T follicular helper cell (primary cell): ENCODE measurements at places on chromosomes 1 and 21.

GRCh38 chr1:23424293-23425192 is at the start of gene TCEA3:
TCEA3 (minus strand) TSS chr1:23424748; CDS start chr1:23424633, 115 bp downstream.
- peak; percentile 10 for DNase-seq

GRCh38 chr1:23273450-23274133 is 56.3 kb upstream of the HTR1D start:
- no peak for DNase-seq

- no peak for DNase-seq
Measured at GRCh38 chr21:44293551-44294231, 6.2 kb upstream of the PFKL start.

- DNase-seq = no peak
Measured at GRCh38 chr1:202553560-202554038, 156.7 kb downstream of the SYT2 start.

DNA sequence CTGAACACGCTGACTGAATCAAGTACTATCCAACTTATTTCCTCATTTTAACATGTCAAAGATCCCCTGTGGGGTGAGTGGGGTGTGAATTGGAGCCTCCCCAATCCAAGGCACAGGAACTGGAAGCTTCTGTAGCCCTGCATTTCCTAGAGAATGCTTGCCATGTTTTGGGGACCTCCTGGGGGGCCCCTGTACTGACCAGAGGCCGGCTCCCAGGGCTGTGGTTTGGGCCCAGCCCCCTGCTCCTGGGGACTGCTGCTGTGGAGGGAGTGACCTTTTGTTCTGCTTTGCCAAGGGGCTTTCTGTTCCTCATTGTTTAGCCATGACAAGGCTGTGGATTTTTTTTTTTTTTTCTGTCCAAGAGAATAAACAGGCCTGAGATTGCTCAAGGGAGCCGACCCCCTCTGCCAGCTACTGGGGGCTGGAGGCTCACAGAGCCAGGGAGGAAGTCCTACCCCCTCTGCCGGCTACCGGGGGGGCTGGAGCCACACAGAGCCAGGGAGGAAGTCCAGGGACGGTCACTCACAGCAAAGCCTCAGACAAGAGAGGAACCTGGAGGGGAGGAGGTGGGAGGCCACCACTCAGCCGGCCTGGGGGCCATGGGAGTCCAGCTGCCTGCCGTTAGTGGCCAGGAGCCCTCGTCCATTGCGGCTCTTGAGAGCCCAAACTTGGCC is 17.4 kb downstream of the TNFRSF1B start:
- no peak for DNase-seq

GRCh38 chr1:56139836-56140235 is 439.5 kb downstream of the PLPP3 start:
- DNase-seq = no peak

- DNase-seq = no peak
Measured at GRCh38 chr1:116252785-116253184, 120.3 kb upstream of the ATP1A1 start.

GRCh38 chr1:113928941-113929749 is at the start of gene HIPK1:
HIPK1 (plus strand) TSS chr1:113929324.
- peak; percentile 89 for DNase-seq

GRCh38 chr1:18580047-18580446 is 50.6 kb upstream of the PAX7 start:
- no peak for DNase-seq

DNA sequence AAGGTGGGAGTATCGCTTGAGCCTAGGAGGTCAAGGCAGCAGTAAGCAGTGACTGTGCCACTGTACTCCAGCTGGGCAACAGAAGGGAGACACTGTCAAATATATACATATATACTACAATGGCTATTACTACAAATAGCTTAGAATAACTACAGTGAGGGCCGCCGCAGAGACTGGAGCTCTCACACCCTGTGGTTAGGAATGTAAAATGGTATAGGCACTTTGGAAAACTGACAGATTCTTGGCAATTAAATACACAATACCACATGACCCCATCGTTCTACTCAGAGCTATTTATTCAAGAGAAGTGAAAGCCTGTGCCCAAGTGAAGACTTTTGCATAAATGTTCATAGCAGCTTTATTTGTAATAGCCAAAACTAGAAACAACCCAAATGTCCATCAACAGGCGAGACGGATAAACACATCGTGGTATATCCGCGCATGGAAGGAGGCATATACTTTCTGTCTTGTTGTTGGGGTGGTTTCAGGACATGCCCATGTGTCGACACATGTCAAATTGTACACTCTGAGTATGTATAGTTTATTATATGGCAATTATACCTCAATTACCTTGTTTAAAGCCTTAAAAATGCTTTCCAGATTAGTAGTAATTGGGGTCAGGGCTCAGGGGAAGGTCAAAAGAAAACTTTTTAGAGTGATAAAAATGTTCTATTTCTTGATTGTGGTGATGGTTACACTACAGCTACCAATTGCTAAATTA is 123.4 kb downstream of the RIPK4 start:
- DNase-seq = no peak

DNA sequence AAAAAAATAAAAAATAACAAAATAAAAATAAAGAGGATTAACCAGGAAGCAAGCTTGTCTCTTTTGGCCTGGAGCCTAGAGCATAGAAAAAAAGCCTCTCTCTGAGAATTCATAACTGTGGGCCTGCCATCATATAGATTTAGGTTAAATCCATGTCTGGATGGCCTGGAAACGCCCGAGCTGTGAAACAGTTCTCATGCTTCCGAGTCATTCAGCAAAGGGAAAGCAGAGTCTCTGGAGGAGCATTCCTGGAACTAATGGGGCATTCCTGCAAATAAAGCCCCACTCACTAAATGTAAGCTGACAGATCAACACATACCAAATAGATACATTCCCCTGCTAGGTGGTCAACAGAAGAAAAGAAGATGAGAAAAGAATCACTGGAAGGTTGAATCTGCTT is 75.8 kb upstream of the GNG4 start:
- DNase-seq = no peak

DNA sequence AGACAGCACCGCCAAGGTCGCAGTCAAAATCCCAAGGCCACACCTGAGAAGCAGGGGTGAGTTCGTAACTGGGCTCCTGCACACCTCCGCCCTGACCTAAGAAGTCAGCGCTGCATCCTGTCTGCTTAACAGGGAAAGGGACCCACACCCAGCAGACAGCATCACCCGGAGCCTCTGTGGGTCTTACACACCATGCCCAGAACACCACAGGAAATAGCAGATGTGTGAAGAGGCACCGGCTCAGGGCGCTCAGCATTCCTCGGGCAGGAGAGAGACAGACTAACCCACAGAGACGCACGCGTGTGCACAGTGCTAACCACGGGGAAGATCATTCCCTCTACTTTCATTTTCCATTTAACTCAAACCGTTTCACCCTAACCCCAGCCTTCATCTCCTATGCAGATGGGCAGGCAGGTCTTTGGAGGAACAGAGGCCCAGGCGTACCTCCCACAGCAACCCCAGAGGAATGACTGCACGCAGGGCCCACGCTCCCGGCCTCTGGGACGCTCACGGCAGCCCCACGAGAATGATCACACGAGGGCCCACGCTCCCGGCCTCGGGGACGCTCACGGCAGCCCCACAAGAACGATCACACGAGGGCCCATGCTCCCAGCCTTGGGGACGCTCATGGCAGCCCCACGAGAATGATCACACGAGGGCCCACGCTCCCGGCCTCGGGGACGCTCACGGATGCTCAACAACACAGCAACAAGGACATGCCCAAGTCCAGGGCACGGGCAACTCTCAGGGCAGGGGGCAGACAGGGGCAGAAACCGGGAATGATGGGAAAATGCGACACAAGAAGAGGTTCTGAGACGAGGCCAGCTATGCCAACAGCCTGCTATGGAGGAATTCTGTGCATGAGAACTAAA is 20.9 kb downstream of the POFUT2 start:
- DNase-seq = no peak

GRCh38 chr1:223748773-223749733 is 36.7 kb downstream of the CAPN2 start:
- peak; percentile 43 for DNase-seq

- DNase-seq = no peak
Measured at GRCh38 chr1:91653183-91653582, 152.5 kb downstream of the CDC7 start.

DNA sequence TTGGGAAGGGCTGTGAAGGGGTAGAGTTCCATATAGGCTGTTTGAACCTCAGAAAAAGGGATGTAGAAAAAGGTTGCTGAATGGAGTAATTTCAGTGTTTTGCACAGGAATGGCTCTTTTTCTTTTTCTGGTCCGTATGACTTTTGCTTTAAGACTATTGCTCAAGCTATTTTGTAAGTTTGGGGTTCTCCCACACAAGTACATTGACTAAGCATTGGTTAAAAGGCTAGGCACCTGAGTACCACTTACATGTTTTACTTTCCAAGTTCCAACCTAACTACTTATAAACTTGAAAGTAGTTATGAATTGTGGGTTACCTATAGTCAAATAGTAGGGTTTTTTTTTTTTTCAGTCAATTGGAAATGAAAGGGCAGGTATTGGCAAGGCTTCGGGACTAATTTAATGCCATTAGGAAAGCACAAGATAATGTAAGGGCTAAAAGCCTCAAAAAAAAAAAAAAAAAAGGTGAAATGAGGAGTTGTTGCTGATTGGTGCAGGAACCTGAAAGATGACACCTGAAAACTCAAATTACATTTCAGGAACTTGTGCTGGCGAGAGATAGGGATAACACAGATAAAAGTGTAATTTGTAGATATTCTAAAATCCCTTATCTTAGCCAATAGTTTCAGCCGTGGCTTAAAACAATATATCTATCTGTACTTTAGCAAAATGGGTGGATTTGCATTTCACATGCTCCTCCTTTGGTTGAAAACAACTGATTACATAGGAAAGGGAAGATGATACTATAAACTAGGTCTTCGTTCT is 209.5 kb downstream of the RPS6KC1 start:
- no peak for DNase-seq
